ENCODE measurements at places on chromosomes 7 and 10. TPM values are rescaled to one million over a fixed set of nuclear protein-coding genes. Genes with fewer than 3 reads are reported as not detected.

The TMEM225B gene
- total RNA-seq = 0.95 TPM

The PIK3CG gene
- total RNA-seq = 8.6 TPM

The DGKI gene
- total RNA-seq = 4.4 TPM

The CALHM1 gene
- not detected for total RNA-seq

The AGBL3 gene
- total RNA-seq = 1.6 TPM

The NOS3 gene
- total RNA-seq = 21.0 TPM

The KLF14 gene
- total RNA-seq = 0.72 TPM

The SCRN1 gene
- total RNA-seq = 19.7 TPM

The HOXA5 gene
- total RNA-seq = 27.1 TPM

The NEUROG3 gene
- total RNA-seq = 0.60 TPM

The ARHGAP22 gene
- 3.2 TPM for total RNA-seq

The FGFBP3 gene
- 0.96 TPM for total RNA-seq

The GPR26 gene
- not detected for total RNA-seq

The RSPH10B gene
- total RNA-seq = not detected

The EXOC6 gene
- 25.9 TPM for total RNA-seq

The SH2D4B gene
- not detected for total RNA-seq

The AKR1C8 gene
- total RNA-seq = 1.5 TPM

The HGF gene
- 4.8 TPM for total RNA-seq

The SLC16A12 gene
- 2.4 TPM for total RNA-seq

The ASB10 gene
- total RNA-seq = not detected

The CYP2E1 gene
- 2.2 TPM for total RNA-seq

The PNLIP gene
- not detected for total RNA-seq

The FAM25C gene
- not detected for total RNA-seq

The FANK1 gene
- total RNA-seq = 0.94 TPM

The INA gene
- total RNA-seq = not detected

The FKBP6 gene
- not detected for total RNA-seq

The ANK3 gene
- total RNA-seq = 10.9 TPM

The NEBL gene
- total RNA-seq = 20.5 TPM

The ASCC1 gene
- total RNA-seq = 21.3 TPM

The CD36 gene
- total RNA-seq = 2,312 TPM

The LAMTOR4 gene
- 183 TPM for total RNA-seq

The ANTXRL gene
- total RNA-seq = not detected

The PPRC1 gene
- 45.8 TPM for total RNA-seq

The PCLO gene
- total RNA-seq = 5.7 TPM

The GPER1 gene
- total RNA-seq = 3.7 TPM

The HACD1 gene
- total RNA-seq = 29.9 TPM

The COX15 gene
- total RNA-seq = 32.2 TPM

All from omental fat pad (tissue), 4 donors.